ENCODE measurements at places on chromosomes 16 and 17.
A peak's percentile ranks its signal among the peaks of the same experiment; 100 is the strongest.

DNA sequence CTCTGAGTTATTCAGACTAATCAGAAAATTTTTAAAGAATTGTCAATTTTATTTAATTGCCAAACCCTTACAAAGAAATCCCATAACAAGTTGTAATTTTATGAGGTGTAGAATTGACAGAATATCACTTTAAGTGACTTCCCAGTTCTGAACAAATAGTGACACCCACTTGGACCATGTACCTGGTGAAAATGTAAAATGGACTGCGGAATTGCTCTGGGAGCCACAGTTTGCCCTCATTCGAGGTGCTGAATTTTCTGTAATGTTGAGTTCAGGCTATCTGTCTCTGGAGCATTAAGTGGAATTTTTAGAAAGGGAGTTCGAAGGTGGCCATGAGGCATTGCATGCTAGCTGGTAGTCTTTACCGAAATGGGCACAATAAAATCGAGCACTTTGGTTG, 5.1 kb downstream of the GNAO1 start:
- DNase-seq: no peak

GRCh38 chr16:88375236-88375975, 7.4 kb upstream of the ZNF469 start:
- DNase-seq: no peak

GRCh38 chr16:72786606-72787005, 261.3 kb downstream of the ZFHX3 start:
- no peak for DNase-seq

GRCh38 chr16:69436896-69437295, 12.5 kb downstream of the CYB5B start:
- no peak for DNase-seq

DNA sequence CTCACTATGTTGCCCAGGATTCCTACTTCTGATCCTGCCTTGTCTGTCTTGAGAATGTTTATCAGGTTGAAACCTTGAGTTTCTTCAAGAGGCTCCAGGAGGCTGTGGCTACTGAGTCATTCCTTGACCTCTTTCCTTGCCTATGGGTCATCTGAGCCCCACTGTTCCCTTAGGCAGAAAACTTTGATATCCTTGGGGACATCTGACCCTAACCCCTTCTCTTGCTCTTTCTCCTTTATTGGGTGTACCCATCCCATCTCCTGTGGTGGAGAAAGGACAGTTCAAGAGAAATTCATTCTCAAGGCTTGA, 12.5 kb downstream of the ARL4D start:
- no peak for DNase-seq

DNA sequence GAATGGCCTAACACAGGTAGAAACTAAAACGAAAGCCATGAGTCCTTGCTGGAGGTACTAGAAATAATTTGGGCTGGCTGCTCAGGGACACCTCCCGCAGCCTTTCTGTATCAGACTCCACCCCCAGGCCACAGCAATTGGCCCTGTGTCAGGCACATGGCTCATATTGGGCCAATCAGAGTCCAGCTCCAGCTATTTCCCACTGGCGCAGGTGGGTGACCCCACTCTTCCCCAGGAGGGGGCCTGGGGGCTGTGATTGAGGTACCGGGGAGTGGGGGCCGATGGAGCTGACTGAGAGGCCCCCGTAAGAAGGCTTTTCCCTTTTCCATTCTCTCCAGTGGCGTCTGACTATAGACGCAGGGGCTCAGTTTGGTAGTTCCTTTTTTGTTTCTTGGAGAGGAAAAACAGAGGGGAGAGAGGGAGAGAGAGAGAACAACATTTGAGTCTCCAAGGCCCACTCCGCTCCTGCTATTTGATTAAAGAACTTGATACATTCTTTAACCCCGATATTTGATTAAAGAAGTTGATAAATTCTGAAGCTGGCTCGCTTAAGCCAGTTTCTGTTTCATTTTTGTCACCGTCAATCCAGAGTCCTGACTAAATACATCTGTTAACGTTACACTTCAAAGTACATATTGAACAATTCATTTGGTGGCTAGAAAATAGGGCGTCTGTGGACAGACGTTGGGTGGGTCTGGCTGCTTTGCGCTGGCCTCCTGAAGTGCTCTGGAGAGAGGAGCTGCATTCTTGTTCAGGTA, 26.3 kb downstream of the FOXL1 start:
- DNase-seq: no peak

GRCh38 chr17:77942112-77942988, 16.2 kb upstream of the TNRC6C start:
- no peak for DNase-seq

DNA sequence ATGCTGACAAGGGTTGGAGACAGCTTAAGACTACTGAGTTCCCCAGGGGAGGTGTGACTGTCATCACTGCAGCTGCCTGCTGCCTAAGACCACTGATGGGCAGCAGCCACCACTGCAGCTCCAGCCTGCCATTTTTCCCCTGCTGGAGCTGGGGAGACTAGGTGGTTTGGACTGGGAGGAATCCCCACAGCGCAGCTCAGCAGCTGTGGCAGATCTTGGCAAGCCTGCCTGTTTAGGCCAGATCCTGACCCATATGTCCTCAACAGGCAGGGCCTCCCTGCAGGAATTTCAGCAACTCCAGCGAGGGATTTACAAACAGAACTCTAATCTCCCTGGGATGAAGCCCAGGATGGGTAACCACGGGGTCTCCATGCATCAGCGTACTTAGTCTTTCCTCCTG, 356.4 kb upstream of the TOM1L1 start:
- no peak for DNase-seq

GRCh38 chr16:85872734-85873133, 26.2 kb upstream of the IRF8 start:
- DNase-seq: no peak

DNA sequence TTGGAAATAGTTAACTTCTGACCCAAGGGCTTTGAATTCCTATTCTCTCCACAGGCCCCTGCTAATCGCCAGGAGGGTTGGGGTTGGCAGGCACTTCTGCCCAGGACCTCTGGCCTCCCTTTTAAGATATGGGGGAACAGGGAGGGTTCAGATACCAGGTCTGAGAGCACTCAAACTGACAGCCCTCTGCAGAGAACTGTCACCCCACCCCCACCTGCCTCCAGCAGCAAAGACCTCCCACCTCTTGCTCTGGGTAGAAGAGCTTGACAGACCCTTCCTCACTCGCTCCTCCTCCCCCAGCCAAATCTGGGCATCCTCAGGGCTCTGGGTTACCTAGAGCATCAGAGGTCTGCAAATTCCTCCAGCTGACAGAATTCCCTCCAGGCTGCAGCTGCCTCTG, 11.6 kb downstream of the CDH3 start:
- no peak for DNase-seq

GRCh38 chr16:14576532-14576931, 53.5 kb downstream of the PARN start:
- DNase-seq: no peak

DNA sequence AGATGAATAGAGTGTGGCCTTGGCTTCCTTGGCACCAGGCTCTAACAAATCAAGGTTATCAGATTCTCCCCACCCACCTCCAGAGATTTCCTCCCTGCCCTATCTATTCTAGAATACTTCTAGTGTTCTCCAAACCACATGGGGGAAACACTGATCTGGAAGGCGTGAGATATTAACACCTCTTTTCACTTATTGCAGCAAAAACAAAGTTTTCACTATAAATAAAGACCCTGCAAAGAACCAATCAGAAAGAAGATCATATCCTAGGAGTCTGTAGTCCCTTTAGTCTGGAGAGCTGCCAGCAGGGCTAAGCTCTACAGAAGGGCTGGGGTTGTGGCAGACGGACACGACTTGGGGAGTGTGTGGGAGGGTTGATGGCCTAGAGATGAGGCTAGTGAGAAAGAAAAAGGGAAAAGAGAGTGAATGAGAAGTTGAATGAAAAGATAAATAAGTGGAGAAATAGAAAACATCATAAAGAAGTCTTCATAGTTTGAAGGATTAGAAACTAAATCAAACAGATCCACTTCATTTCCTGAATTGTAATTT, 8.6 kb upstream of the SKAP1 start:
- no peak for DNase-seq

DNA sequence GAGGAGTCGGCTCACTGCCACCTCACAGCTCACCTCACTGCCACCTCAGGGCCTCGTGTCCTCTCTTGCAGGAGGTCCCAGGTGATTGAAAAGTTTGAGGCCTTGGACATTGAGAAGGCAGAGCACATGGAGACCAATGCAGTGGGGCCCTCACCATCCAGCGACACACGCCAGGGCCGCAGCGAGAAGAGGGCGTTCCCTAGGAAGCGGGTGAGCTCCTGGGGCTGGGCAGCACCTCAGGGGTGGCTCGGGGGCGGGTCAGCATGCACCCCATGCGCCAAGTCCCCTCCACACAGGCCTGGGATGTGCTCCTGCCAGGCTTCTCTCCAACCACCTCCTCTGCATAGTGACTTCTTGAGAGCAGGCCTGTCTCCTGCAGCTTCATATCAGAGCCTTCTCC, 63.6 kb downstream of the PLD6 start:
- DNase-seq: no peak

DNA sequence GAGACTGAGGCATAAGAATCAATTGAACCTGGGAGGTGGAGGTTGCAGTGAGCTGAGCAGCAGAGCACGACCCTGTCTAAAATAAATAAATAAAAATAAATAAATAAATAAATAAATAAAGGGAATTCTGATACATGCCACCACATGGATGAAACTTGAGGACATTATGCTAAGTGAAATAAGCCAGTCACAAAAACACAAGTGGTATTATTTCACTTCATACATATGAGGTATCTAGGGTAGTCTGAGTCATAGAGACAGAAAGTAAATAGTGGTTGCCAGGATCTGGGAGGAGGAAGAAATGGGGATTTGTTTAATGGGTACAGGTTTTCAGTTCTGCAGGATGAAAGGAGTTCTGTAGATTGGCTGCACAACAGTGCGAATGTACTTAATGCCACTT, 16.3 kb downstream of the PIPOX start:
- DNase-seq: no peak

- DNase-seq: no peak
Observed at GRCh38 chr17:14886200-14886739, 378.9 kb downstream of the PMP22 start.

GRCh38 chr17:33475594-33475993, 182.5 kb upstream of the ASIC2 start:
- no peak for DNase-seq

- DNase-seq: no peak
Observed at GRCh38 chr16:81277541-81278080, 37.2 kb upstream of the GAN start.

DNA sequence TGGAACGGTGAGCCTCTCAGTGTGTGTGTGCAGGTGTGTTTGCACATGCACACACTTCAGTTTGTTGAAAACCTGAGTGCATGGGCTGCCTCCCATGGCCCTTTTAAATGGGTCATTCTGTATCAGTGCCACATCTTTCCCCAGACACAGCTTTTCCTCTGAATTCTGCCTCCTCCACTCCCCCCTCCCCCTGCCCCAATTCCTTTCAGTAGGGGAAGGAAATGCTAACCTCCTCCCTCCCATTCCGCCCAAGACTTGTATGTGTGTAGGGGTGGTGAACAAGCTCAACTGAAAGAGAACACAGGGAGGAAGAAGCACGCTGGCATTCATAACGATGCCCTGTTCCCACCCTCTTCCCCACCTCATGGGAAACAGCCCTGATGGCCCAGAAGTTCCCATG, 34.3 kb downstream of the C17orf75 start:
- no peak for DNase-seq

DNA sequence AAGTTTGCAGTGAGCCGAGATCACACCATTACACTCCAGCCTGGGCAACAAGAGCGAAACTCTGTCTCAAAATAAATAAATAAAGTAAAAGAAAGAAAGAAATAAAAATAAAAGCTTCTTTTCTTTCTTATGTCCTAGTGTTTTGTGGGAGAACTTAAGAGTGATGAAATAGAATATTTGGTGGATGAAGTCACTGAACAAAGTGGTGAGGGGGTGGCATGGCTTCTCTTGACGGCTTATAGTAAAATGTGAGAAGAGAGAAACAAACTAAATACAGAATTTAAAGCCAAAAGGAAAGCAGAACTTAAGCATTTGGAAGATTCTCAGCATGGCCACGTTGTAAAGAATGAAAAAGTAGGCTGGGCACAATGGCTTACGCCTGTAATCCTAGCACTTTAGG, 15.3 kb downstream of the SGF29 start:
- no peak for DNase-seq

GRCh38 chr17:27473748-27474609, 17.7 kb downstream of the KSR1 start:
- peak; percentile 81 for DNase-seq

- DNase-seq: no peak
Observed at GRCh38 chr16:10138881-10139280, 43.3 kb downstream of the GRIN2A start.

- DNase-seq: no peak
Observed at GRCh38 chr17:16258901-16259300, 41.9 kb downstream of the PIGL start.

GRCh38 chr17:12406623-12407215, 259.0 kb upstream of the MYOCD start:
- DNase-seq: no peak

DNA sequence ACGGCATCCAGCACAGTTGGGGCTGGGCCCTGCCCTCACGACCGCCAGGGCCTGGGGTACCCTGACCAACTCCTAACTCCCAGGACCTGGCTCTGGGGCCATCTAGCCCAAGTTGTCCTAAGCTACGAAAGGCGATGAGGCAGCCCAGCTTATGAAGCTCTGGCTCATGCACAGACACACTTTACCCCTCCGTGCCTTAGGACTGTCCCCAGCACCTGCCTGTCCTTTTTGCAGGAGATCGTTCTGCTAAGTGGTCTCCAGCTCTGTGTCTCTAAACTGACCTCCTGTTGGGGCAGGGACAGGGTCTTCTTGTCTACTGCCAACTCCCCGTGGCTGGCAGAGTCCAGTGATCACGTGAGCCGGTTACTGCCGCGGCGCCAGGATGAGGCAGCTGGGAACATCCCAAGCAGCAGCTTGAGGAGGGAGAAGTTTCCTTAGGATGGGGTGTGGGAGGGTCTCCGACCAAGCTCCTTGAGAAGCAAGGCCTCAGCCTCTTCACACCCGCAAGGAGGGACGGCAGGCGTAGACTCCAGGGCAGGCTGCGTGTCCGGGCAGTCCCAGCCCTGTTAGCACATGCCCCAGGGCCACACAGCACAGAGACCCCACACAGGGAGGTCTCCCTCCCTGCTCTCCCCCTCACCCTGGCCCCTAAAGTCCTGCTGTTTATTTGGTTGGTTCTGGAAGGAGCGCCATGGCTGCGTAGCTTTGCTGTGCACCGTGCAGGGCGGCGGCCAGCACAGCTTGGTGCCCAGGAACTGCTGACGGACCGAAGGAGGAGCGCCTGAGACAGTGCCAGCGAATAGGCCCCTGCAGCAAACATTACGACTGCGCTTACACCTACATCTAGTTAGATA, 16.4 kb upstream of the METRNL start:
- no peak for DNase-seq

GRCh38 chr17:72715906-72716572, 376.4 kb downstream of the SLC39A11 start:
- no peak for DNase-seq

GRCh38 chr17:35244341-35245195, 1.7 kb downstream of the SLFN5 start:
- DNase-seq: peak; percentile 80

- DNase-seq: no peak
Observed at GRCh38 chr17:77707546-77707945, 251.0 kb upstream of the TNRC6C start.

Data from stimulated activated CD4-positive, alpha-beta T cell treated with anti-CD3 and anti-CD28 coated beads, Interleukin-4, amount 100 ng/mL, for 48 hours (primary cell).